Stimulated activated CD4-positive, alpha-beta T cell treated with anti-CD3 and anti-CD28 coated beads, Interleukin-1b, Interleukin-23, amount 100 ng/mL, for 1 hour (primary cell): ENCODE measurements at places on chromosomes 1 and 21.
A peak's percentile ranks its signal among the peaks of the same experiment; 100 is the strongest.

- DNase-seq, result peak; percentile 49
Observed at GRCh38 chr1:25030674-25031589, 100.9 kb upstream of the RUNX3 start.

GRCh38 chr1:112544011-112544688 is 35.4 kb downstream of the WNT2B start:
- DNase-seq, result no peak

DNA sequence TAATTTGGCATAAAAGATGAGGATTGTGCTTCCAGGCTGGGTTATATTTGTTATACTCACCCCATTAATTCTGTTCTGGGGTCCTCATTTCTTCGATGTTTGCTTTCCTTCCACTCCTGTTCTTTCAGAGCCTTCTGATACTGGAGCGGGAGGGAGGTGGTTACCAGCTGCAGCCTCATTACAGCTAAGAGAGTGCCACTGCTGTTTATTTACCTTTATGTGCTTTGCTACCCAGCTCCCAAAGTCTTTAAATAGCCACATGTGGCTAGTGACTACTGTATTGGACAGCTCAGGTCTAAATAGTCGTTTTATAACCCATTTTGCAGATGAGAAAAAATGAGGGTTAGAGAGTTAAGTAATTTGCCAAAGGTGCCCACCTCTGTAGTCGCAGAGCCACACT is 25.1 kb downstream of the PLEKHM2 start:
- no peak for DNase-seq

DNA sequence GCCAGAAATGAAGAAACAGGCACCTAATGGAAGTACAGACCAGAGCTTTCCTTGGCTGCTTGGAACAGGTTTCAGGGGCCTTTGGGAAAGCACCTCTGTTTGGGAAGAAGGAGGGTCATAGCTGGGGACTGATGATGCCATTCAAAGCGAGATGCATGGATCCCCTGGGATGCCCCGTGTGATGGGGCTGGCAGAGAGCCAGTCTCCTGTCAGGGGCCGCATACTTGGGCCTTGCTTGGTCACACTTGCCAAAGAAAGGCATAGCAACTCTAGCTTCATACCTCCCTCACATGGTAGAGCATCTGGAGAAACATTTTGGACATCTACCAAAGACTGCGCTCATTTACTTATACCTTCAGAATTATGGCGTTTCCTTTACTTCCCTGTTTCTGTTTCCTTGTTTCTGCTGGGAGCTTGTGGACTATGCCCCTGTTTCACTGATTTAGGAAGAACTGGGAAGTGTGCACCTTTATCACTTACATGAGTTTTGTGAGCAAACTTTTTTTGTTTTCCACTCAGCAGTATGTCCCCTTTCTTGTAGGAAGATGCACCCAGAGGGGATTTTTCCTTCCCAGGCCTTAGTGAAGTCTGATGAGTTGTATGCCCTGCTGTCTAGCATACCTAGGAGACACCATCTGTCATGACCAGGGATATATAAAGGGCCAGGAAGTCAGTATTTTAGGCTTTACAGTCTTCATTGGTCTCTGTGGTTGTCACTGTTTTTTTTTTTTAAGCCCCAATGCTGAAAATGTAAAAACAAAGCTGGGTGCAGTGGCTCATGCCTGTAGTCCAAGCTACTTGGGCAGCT is 19.8 kb upstream of the ST3GAL3 start:
- DNase-seq, result no peak

DNA sequence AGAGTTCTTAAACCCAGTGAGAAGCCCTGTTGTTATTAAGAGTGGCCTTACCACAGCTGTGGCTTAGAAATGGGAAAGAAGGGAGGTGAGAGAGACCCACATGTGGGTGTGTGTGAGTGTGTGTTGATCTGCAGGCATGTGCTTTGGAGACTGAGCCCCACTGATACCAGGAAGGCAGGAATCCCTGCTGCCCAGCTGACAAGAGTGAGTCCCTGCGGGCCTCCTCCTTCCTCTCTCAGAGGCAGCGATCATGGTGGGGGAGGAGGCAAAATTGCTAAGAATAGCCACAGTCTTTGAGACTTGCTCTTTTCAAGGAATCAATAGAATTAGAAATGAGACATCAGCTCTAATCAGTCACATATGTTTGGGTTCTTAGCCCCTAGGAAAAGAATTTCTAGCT is 87.0 kb upstream of the WARS2 start:
- DNase-seq, result no peak

- DNase-seq, result no peak
Observed at GRCh38 chr1:248848602-248849001, 10.3 kb downstream of the ZNF692 start.

GRCh38 chr21:44892536-44893277 is 19.2 kb upstream of the PTTG1IP start:
- peak; percentile 75 for DNase-seq

- DNase-seq, result no peak
Observed at GRCh38 chr1:107867897-107868296, 97.1 kb downstream of the VAV3 start.

- DNase-seq, result no peak
Observed at GRCh38 chr1:85836736-85837135, 128.5 kb upstream of the ZNHIT6 start.

DNA sequence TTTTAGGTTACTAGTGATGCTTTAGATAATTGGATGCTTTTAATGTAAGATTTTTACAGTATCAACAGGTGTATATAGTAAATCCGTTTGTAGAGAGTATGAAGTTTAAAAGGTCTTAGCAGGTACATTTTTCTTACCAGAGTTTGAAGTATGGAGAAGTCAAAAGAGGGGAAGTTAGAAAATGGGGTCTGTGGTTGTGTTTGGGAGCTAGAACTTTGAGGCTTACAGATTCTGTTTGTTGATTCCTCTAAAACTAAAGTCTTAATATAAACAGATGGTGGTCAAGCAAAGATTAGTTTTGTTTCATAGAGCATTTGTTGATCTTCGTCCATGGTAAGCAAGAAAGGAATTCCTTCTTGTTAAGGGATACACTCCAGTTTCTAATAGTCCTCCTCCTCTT is 35.8 kb downstream of the CDC42 start:
- DNase-seq, result no peak

DNA sequence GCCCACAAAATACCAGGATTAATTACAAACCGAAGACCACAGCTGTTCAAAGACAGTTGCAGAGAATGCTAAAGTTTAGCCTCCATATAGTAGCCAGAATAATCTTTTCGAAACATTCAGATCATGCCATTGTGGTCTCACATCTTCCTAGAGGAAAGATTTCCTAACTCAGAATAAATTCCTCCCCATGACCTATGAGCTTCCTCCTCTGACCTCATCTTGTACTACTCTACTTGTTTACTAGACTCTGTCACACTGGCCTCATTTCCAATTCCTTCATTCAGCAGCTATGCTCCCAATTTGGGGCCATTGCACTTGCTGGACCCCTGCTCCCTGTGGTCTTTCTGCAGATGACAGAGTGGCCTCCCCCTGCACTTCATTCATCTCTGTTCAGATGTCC is 71.8 kb upstream of the LRRC53 start:
- DNase-seq, result no peak

DNA sequence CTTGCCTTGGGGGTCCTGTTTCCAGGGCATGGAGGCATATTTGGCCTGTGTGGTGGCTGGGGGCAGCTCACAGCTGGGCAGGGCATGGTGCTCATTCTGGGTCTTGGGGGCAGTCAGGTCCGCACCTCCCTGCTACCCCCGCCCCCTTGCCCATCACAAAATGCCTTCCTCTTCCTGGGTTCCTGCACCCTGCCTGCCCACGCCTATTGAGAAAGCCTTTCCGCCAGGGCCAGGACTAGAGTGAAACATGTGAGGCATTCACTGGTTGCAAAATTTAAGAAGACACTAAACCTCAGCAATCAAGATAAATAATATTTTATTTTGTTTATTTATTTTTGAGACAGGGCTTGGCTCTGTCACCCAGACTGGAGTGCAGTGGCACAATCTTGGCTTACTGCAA is 19.7 kb downstream of the PTAFR start:
- DNase-seq, result no peak

GRCh38 chr1:25780318-25781129 is 19.5 kb upstream of the SELENON start:
- no peak for DNase-seq

GRCh38 chr1:109273570-109274288 is 9.2 kb downstream of the PSRC1 start:
- no peak for DNase-seq

DNA sequence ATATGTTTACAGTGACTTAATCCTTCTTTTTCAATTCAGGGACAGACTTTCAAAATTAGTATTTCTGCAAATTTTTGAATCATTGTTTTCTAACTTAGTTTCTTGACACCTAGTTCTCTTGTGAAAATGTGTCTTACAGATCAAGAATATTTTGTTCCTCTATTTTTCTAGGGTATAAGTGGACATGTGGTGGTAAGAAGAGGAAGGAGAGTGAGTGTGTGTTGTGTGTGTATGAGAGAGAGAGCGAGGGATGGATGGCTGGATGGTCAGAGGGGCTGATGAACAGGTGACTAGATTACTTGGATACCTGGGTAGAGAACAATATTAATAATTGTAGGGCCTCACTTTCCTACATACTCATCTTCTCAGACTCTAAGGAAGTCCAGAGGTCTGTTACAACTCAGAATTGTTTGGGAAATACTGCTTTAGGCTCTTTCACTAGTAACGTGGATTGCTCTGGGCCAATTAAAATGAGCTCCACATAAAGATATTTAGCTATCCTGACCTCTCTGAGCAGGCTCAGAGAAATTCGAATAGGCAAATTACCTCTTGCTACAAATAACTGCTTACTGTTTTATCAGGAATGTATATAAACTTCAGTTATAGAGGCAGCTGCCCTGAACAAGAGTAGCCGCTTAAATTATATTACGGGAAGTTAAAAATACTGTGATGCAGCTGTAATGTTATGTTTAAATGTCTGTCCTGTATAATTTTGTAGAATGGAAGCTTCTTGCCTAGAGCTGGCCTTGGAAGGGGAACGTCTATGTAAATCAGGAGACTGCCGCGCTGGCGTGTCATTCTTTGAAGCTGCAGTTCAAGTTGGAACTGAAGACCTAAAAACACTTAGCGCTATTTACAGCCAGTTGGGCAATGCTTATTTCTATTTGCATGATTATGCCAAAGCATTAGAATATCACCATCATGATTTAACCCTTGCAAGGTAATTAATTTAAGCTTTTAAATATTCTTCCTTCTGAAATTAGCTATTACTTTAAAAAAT is 19.7 kb downstream of the GPSM2 start:
- DNase-seq, result no peak

GRCh38 chr1:236204656-236205055 is 62.3 kb downstream of the GPR137B start:
- no peak for DNase-seq

DNA sequence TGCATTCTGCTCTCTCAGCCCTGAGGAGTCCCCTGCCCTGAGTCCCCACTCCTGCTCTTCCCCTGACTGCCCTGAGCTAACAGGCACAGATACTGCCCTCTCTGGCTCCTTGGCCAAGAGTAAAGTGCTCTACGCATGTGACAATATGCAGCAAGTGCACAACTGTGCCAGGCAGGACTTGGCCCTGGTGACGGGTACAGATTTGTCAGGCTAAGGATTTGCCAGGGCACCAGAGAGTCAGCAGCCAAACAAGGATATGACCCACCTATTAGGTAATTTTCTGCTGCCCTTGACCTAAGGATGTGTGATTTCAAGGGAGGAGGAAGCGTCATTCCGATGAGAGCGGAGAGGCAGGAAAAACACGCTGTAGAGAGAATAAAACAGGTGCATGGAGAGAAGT is 339.0 kb downstream of the PTPRU start:
- no peak for DNase-seq

DNA sequence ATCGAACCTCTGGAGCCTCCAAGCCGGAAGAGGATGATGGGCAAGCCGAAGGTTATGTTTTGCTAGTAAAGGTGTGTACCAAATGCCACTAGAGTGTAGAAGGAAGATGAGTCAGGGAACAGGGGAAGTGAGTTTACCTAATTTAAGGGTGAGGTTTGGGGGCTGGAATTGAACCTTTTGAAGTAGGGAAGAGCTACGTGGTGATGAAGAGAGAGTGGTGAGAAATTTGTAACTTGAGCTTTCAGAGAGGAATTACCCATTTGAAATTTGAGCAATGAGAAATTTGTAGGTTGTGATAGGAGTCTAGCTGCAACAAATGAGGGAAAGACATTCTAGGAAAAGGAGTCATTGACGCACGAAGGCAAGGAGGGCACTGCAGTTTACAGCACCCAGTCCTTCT is 70.0 kb upstream of the TENT5C start:
- DNase-seq, result no peak

- DNase-seq, result no peak
Observed at GRCh38 chr1:184462155-184462554, 75.3 kb downstream of the C1orf21 start.

DNA sequence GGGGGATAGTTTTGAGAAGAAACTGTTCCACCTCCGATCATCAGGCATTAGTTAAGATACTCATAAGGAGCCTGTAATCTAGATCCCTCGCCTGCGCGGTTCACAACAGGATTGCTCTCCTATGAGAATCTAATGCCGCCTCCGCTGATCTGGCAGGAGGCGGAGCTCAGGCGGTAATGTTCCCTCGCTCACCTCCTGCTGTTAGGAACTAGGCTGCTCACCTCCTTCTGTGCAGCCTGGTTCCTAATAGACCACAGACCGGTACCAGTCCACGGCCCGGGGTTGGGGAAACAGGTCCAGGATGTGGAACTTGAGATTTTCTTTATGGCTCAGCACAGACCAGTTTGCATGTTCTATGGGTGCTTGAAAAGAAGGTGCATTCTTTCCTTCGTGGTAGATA is 27.2 kb upstream of the FAM3B start:
- DNase-seq, result no peak

DNA sequence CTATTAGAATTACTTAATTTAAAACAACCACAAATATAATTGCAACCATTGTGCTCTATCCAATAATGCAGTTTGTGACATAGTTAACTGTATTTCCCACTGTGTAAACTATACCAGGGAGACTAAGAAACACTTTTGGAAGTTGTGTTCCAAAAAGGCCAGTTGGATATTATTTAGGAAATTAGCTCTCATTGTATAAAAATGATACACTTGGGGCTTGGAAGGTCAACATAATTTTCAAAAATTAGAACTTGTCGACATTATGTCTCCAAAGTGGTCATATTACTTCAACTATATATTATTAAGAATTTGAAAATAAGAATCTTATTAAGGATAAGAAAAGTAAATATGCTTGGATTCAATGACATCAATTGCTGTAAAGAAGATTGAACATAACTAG is 876.6 kb downstream of the MRPL39 start:
- no peak for DNase-seq

DNA sequence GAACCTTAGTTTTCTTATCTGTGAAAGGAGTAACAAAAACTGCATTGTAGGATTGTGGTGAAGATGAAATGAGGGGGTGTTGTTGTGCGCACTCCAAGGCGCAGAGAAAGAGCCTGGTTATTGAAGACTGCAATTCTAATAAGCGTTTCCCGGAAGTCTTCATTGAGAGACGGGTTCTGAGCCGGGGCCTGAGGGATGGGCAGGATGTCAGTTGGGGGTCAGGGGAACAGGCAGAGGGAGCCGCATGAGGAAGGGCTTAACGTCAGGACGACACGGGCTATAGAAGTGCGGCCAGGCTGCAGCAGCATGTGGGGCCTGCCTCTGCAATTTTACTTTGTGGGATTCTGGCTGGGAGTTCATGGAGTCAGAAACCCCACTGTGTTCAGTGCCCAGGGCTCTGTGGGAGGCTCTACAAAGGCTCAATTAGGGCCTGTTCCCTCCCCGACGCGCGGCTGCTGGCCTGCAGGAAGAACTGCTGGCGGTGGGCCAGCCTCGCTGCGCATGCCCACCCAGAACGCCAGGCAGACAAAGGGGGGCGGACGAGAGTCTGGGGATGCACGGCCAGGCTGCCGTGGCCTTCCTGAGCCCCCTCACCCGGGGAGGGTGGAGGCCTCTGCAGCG is 20.7 kb downstream of the TRIM62 start:
- DNase-seq, result no peak
